Right lobe of liver (tissue), 6 donors: ENCODE measurements at places on chromosomes 3 and 15. TPM values are rescaled to one million over a fixed set of nuclear protein-coding genes. Genes with fewer than 3 reads are reported as not detected.

The LCTL gene
- not detected for total RNA-seq

The PGBD4 gene
- total RNA-seq = 0.60 TPM

The RBPMS2 gene
- 7.5 TPM for total RNA-seq

DNA sequence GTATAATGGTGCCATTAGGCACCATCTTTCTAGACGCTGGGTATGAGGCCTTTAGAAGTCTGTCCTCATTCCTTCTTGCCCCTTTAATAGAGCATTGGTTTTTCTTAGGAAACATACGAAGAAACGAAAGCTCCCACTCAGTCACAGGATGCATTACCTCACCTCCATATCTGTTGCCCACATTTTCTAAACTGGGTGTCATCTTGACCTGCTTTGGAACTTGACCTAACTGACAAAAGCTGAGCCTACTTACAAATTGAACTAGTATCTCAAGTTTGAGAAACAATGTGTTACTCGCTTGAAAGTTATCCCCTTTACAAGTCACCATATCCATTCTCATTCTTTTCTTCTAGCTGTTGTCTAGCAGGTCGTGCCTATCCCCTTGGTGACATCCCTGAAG lies 102.7 kb downstream of the VPS8 start:
- H3K36me3 ChIP-seq = peaks cover 4% of the 10 kb centered on the region
- no peak for DNase-seq
- no peaks in the 10 kb centered on the region for H3K27me3 ChIP-seq
- H3K4me1 ChIP-seq = no peaks in the 10 kb centered on the region
- H3K27ac ChIP-seq = no peak overlapping the region
- no peak overlapping the region for H3K4me3 ChIP-seq

DNA sequence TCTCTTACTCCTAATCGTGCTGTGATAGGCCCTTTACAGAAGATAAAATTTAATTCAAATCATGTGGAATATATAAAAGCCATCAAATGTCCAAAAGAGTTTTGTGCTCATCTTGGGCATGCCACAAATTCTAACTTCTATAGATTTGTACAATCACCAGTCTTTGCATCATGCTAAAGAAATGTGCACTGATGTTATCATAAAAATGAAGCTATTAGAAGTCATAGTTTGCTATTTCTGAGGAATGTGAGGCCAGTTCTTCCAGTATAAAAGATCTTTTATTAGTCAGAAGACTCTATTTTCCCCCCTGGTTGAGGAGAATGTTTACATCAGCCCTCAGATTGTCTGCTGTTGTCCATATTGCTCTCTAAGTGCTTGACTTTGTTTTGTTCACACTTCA lies 2.1 kb upstream of the ANXA2 start:
- H3K36me3 ChIP-seq = no peaks in the 10 kb centered on the region
- DNase-seq = no peak
- no peaks in the 10 kb centered on the region for H3K27me3 ChIP-seq
- no peaks in the 10 kb centered on the region for H3K4me1 ChIP-seq
- H3K27ac ChIP-seq = no peak overlapping the region

DNA sequence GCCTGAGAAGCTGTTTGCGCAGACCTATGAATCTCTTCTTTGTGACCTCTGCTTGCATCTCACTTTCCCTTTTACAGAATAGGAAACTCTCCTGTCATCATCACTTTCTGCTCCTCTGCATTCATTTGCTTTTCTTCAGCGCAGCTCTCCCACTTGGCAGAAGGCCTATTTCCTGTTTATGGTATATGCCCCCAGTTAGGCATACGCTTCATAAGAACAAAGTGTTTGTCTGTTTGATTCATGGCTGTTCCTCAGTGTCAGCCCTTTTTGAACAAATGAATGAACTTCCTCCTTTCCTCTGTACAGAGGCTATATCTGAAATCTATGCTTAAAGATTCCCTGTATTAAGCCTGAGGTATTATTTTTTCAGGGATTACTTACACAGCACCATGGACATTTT lies 1216.9 kb upstream of the GBE1 start:
- no peak overlapping the region for H3K4me3 ChIP-seq
- no peaks in the 10 kb centered on the region for H3K4me1 ChIP-seq
- no peaks in the 10 kb centered on the region for H3K36me3 ChIP-seq
- no peak overlapping the region for H3K27ac ChIP-seq

DNA sequence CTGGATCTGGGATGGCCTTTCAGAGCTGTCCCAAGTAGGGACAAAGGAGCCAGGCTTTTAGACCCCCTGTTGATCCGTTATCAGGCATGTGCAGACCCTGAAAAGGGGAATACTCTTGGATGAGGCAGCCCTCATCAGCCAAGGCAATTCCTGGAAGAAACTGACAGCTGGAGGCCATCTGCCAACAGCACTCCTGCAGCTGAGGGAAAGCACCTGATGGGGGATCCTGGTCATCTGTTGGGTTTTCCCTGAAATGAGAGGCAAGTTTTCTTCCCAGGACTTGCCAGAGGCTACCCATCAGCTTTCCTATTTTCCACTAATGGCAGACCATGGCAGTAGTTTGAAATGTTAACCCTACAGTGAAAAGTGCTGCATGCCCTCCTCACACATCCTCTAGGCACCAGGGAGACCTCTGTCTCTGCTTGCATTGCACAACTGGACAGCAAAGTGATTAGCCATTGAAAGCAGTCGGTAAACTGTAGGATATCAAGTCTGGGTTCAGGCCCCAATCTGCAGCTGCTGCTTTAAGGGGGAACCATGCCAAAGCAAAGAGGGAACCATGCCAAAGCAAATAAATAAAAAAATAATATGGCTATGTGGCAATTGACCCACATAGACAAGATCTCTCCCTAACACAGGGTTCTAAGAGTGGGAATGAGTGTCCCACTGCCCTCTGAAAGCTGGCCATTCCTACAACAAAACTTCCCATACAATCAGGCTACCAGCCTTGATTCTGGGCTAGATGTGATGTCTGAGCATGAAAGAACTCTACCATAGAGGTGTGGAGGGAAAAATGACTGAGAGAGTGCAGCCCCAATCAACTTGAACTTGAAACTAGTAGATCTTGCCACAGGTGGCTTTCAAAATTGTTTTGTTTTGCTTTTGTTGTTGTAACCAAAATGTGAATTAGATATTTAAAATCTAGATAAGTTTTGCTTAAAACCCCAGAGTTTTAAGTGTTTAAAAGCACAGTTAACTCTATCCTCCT lies 232.0 kb upstream of the STT3B start:
- no peaks in the 10 kb centered on the region for H3K27me3 ChIP-seq
- H3K4me1 ChIP-seq = no peaks in the 10 kb centered on the region
- no peak overlapping the region for H3K4me3 ChIP-seq
- no peak overlapping the region for H3K27ac ChIP-seq

DNA sequence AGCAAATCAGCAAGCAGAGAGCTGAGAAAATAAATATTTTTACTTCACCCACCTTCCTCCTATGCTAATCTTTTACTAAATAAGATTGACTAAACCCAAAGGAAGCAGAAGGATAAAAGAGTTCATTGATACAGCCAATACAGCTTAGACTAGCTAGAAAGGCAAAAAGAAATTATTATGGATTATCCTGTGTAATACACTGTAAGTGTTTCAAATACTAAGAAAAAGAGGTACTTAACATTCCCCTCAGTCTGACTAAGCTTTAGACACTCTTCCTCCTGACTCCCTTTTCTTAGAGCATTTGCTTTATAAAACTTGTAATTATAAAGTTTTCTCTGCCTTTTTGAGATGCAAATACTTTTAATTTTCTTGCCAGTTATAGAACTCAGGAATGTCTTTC lies 848.9 kb upstream of the CADM2 start:
- no peaks in the 10 kb centered on the region for H3K36me3 ChIP-seq
- H3K27me3 ChIP-seq = no peaks in the 10 kb centered on the region
- no peaks in the 10 kb centered on the region for H3K4me1 ChIP-seq
- no peak overlapping the region for H3K27ac ChIP-seq
- no peak overlapping the region for H3K4me3 ChIP-seq

DNA sequence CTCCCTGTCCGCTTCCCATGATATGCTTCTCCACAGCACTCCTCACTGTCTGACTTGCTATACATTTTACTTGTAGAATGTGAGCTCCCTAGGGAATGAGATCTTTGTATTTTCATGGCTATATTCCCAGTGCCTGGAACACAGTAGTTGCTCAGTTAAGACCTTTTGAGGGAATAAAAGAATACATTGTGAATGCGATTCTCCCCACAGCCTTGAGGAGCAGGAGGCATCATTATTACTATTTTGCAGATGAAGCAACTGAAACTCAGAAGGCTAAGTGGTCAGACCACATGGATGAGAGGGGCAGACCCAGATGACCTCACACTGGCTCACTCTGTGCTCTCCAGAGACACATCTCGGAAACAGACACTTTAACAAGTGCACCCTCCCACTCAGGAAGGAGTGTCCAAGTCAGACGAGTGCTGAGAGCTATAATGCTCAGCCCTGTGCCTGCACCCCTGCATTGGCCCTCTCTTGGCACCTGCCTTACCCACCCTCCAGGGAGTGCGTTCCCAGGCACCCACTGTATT lies 46.8 kb downstream of the SST start:
- no peak for DNase-seq
- H3K27ac ChIP-seq = no peak overlapping the region
- H3K27me3 ChIP-seq = no peaks in the 10 kb centered on the region
- H3K4me3 ChIP-seq = no peak overlapping the region
- no peaks in the 10 kb centered on the region for H3K4me1 ChIP-seq

DNA sequence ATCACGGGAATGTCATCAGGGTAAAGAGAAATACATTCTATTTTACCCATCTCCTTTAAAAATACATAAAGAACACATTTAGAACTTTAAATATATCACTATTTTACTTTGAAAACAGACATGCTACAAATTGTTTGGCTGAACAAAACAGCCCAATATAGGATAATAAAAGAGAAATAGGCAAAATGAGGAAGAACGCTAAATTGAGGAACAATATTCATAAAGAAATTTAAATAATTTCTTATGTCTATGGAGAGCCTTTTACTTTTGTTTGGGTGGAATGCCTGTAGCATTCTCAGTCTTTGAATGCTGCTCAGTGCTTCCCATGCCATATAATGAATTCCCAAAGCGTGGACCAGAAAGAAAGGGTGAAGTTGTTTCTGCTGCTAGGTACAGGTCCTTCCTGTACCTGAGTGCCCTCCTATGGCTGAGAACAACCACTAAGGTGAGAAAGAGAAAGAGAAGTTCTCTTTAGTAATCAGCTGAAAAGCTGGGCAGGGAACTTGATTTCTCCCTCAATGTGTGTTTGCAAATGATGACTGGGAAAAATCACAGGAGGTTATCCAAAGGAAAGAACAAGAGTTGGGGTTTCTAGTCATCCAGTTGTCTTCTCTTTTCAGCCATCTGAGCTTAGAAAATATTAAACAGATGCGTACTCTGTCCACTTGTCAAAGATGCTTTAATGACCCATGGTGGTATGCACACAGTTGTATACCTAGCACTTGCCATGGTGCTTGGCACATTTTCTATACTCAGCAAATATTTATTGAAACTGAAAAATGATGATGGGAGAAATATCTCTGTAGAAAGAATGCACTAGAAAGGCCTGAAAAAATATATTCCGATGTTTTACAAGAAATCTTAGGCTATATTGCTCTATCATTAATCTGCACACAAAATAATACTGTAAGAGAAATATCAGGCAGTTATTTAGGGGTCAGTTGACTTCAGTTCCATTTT lies 404.6 kb downstream of the TIGIT start:
- H3K4me1 ChIP-seq = peaks cover 36% of the 10 kb centered on the region
- no peaks in the 10 kb centered on the region for H3K27me3 ChIP-seq
- H3K4me3 ChIP-seq = no peak overlapping the region
- no peaks in the 10 kb centered on the region for H3K36me3 ChIP-seq
- H3K27ac ChIP-seq = no peak overlapping the region

- no peaks in the 10 kb centered on the region for H3K36me3 ChIP-seq
- no peaks in the 10 kb centered on the region for H3K27me3 ChIP-seq
- no peak within 1 kb of the TSS for H3K4me3 ChIP-seq
- H3K4me1 ChIP-seq = no peaks in the 10 kb centered on the region
- no peak within 1 kb of the TSS for H3K27ac ChIP-seq
- peak; percentile 78 for DNase-seq
Measured at GRCh38 chr15:68930268-68931022, at the start of gene SPESP1. SPESP1 (plus strand) TSS chr15:68930525; CDS start chr15:68930654, 129 bp downstream.

GRCh38 chr3:124802702-124803101 lies 72.5 kb downstream of the UMPS start:
- H3K27ac ChIP-seq = no peak overlapping the region
- peaks cover 2% of the 10 kb centered on the region for H3K4me1 ChIP-seq
- DNase-seq = no peak
- H3K36me3 ChIP-seq = no peaks in the 10 kb centered on the region

DNA sequence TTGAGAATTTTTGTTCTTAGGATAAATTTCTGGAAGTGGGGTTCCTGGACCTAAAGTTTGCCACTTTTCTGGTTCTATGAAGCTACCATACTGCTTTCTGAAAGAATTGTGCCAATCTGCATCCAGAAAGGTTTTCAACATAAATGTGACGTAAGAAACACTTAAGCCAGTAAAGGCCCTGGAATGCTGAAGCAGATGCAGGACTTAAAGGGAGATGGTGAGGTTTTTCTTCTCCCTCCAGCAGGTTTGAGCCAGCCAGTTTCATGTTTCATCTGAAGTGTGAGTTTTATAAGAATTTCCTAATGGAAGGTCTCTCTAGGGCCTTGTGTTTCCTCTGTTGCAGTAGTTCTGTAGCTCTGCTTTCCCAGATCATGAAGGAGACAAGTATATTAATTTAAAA lies 33.1 kb downstream of the ZNF592 start:
- H3K27ac ChIP-seq = no peak overlapping the region
- H3K36me3 ChIP-seq = peaks cover 30% of the 10 kb centered on the region
- no peaks in the 10 kb centered on the region for H3K4me1 ChIP-seq

DNA sequence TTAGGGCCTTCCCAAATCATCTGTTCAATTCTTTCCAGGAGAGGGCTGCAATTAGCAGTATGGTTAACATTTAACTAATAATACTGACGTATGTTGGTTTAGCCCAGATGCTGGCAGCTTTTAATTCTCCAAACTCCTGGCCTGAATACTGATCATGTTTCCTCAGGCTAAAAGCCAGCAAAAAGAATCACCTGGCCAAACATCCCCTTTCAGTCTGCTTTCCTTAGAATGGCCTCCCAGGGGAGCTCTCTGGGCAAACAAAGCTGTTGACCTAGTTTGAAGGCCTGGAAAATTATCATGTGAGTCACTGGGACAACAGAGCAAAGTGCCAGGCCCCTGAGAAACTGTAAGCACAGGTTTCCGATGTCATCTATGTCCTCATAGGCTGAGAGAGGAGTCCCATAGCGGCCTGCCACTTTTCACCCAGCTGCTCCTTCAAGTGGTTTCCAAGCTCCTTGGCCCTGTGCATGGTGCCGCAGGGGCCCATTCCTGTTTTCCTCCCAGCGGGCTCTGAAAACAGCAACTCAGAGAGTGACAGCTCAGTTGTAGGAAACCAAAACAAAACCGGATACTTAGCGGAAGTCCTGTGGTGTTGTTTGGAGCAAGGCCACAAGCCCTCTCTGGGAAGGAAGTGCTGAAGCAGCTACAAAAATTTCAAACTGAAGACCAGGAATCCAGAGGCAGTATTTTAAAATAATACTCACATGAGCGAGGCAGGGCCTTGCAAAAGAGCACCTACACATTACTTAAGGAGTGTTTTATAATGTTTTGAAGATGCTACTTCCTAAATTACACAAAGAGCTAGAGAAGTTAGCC lies 36.5 kb upstream of the RAB11A start:
- H3K27me3 ChIP-seq = no peaks in the 10 kb centered on the region
- no peaks in the 10 kb centered on the region for H3K4me1 ChIP-seq
- peak; percentile 93 for DNase-seq
- H3K36me3 ChIP-seq = no peaks in the 10 kb centered on the region
- H3K27ac ChIP-seq = peak overlapping the region; percentile 96
